ENCODE measurements at places on chromosomes 16 and 17.

DNA sequence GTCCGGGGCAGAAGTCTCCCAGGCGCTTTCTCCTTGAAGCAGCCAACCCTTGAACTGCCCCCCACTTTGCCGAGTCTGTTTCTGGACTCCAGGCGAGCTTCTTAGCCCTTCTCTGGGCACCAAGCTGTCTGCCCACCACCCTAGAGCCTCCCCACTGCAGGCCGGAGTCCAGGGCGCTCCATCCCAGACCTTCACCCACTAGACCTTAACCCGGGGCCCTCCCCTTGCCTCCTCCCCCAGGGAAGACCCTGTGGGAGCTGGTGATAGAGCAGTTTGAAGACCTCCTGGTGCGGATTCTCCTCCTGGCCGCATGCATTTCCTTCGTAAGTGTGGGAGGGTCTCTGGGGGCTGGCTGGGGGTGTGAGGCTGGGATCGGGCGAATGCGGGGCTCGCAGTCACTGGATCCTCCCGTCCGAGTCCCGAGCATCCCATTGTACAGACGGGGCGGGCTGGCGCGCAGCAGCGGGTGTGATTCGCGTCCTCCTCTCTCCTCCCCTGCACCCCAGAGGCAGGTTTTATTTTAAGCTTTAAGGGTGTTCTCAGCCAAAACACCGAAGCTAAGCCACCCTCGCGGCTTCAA lies 1.1 kb downstream of the ATP2A1 start:
- H3K36me3 ChIP-seq = peaks cover 22% of the 10 kb centered on the region
- no peak for DNase-seq
- H3K27me3 ChIP-seq = peaks cover 10% of the 10 kb centered on the region
- H3K4me1 ChIP-seq = peaks cover 73% of the 10 kb centered on the region
- peak overlapping the region; percentile 72 for H3K4me3 ChIP-seq

GRCh38 chr16:87411375-87412271 lies 19.5 kb downstream of the MAP1LC3B start:
- no peaks in the 10 kb centered on the region for H3K27me3 ChIP-seq
- H3K27ac ChIP-seq = no peak overlapping the region
- no peak for DNase-seq
- peaks cover 71% of the 10 kb centered on the region for H3K36me3 ChIP-seq
- no peak overlapping the region for H3K4me3 ChIP-seq

- no peak for DNase-seq
- peaks cover 16% of the 10 kb centered on the region for H3K4me1 ChIP-seq
- H3K27ac ChIP-seq = peak overlapping the region; percentile 60
- no peaks in the 10 kb centered on the region for H3K27me3 ChIP-seq
- no peak overlapping the region for H3K4me3 ChIP-seq
Observed at GRCh38 chr17:78759969-78760352, 22.1 kb downstream of the CYTH1 start.

GRCh38 chr16:54076006-54076504 lies 210.5 kb downstream of the IRX3 start:
- H3K4me1 ChIP-seq = peaks cover 5% of the 10 kb centered on the region
- no peak overlapping the region for H3K27ac ChIP-seq
- H3K36me3 ChIP-seq = no peaks in the 10 kb centered on the region
- no peaks in the 10 kb centered on the region for H3K27me3 ChIP-seq
- no peak overlapping the region for H3K4me3 ChIP-seq
- DNase-seq = no peak

DNA sequence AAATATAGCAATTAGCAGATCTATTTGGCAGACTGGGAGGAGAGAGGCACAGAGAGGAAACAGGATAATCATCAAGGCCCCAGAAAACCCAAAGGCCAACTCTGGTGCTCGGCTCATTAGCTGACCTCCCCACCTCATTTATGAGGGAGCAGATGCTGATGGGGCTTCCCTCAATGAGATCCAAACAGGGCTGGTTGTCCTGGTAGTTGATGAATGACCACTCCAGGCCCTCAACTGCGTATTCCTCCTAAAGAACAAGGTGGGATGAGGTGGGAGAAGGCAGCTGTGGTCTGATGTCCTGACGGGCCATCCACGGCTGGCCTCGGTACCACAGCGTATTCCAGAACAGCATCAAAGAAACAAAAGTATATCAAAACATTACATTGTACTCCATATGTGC lies 20.8 kb downstream of the ZNHIT3 start:
- no peaks in the 10 kb centered on the region for H3K4me1 ChIP-seq
- no peak overlapping the region for H3K27ac ChIP-seq
- no peak for DNase-seq

GRCh38 chr16:13005721-13006247 lies 104.4 kb downstream of the SHISA9 start:
- no peaks in the 10 kb centered on the region for H3K27me3 ChIP-seq
- no peaks in the 10 kb centered on the region for H3K36me3 ChIP-seq
- no peak overlapping the region for H3K4me3 ChIP-seq

DNA sequence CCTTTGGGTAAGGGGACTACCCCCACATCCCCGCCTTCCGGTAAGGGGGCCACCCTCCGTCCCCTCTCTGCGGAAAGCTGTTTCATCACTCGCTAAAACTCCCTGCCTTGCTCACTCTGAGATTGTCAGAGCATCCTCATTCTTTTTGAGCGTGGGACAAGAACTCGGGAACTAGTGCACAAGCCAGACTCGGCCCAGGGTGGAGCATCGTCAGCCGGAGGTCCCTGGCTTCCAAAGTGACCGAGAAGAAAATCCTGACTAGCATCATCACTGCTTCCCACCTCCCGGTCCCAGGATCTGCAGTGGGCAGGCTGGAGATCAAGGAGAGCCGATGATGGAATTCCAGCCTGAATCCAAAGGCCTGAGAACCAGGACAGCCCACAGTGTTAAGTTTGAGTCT lies 380.3 kb downstream of the SEC14L1 start:
- no peak for DNase-seq
- H3K4me1 ChIP-seq = no peaks in the 10 kb centered on the region

DNA sequence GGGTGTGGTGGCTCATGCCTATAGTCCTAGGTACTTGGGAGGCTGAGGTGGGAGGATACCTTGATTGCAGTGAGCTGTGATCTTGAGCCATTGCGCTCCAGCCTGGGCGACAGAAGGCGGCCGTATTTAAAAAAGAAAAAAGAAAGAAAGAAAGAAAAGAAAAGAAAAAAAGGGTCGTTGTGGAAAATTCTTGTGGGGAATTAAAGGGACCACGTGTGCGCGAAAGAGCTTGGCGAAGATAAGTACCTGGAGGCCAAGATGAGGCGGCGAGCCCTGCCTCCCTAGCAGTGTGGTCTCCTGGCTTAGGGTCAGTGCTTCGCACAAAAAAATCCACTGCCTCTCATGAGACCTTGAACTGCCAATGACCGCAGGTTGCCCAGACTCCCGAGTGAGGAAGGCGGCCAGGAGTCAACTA lies 728 bp upstream of the NMT1 start:
- no peak for DNase-seq
- peaks cover 15% of the 10 kb centered on the region for H3K4me1 ChIP-seq
- H3K27ac ChIP-seq = peak overlapping the region; percentile 92
- no peaks in the 10 kb centered on the region for H3K27me3 ChIP-seq
- H3K36me3 ChIP-seq = peaks cover 4% of the 10 kb centered on the region

GRCh38 chr17:8692916-8693315 lies 51.7 kb downstream of the CCDC42 start:
- H3K4me3 ChIP-seq = no peak overlapping the region
- H3K4me1 ChIP-seq = peaks cover 17% of the 10 kb centered on the region
- H3K27ac ChIP-seq = no peak overlapping the region
- no peaks in the 10 kb centered on the region for H3K27me3 ChIP-seq
- H3K36me3 ChIP-seq = no peaks in the 10 kb centered on the region

- peaks cover 5% of the 10 kb centered on the region for H3K36me3 ChIP-seq
- H3K27me3 ChIP-seq = no peaks in the 10 kb centered on the region
- peak; percentile 43 for DNase-seq
- peaks cover 33% of the 10 kb centered on the region for H3K4me1 ChIP-seq
Observed at GRCh38 chr17:607361-608147, 107.1 kb downstream of the VPS53 start.

DNA sequence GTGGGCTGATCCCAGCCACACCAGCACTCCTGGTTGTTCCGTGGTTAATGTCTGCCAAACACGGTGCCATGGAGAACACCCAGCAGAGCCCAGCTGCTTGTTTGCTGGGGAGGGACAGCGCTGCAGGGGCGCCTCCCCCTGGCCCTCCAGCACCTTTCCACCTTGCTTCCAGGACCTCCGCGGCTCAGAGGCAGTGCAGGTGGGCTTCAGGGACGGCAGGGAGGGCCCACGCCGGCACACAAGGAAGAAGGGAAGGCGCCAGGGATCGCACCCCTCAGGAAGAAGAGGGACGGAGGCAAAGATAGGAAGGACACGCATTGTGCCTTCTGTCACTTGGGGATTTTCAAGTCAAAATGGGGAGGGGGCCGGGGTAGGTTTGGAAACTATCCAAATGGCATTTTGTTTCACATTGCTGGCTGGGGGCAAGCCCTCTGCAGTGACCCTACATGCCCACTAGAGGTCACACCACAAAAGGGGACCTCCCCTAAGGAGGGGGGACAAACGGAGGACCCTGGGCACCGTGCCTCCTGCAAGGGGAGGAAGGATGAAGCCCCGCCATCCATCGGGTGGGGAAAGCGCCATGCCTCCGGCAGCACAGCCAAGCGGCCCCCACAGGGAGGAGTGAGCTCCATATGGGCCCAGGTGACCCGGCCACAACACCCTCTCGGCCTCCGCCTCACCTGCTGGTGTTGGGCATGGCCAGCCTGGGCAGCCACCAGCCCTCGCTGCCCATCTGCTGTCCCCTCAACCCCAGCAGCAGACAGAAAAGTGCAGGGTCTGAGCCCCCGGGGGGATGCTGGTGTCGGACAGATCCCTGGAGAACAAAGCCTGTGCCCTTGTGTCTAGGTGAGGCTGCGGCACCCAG lies 7.5 kb upstream of the C16orf95 start:
- H3K4me3 ChIP-seq = no peak overlapping the region
- no peaks in the 10 kb centered on the region for H3K27me3 ChIP-seq
- H3K4me1 ChIP-seq = peaks cover 7% of the 10 kb centered on the region
- H3K27ac ChIP-seq = no peak overlapping the region
- peaks cover 15% of the 10 kb centered on the region for H3K36me3 ChIP-seq

GRCh38 chr17:78114831-78115723 lies 13.5 kb downstream of the TMC6 start:
- H3K27me3 ChIP-seq = no peaks in the 10 kb centered on the region
- H3K27ac ChIP-seq = no peak overlapping the region
- peaks cover 34% of the 10 kb centered on the region for H3K36me3 ChIP-seq
- no peak overlapping the region for H3K4me3 ChIP-seq
- peaks cover 9% of the 10 kb centered on the region for H3K4me1 ChIP-seq

GRCh38 chr17:30378241-30378824 lies 394 bp upstream of the CPD start:
- H3K4me3 ChIP-seq = peak overlapping the region; percentile 59
- H3K4me1 ChIP-seq = peaks cover 27% of the 10 kb centered on the region

DNA sequence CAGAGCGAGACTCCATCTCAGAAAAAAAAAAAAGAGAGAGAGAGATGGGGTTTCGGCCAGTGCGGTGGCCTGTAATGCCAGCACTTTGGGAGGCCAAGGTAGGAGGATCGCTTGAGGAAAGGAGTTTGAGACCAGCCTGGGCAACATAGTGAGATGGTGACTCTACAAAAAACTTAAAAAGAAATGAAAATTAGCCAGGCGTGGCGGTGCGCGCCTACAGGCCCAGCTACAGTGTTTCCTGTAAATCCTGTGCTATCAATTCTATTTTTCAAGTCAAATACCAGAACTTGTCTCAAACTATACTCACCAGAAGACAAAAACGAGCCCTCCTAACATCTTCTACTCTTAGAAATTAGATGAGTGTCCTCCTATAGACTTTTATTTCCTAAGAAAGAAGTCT lies 19.3 kb downstream of the UBE2O start:
- no peak for DNase-seq
- H3K27me3 ChIP-seq = no peaks in the 10 kb centered on the region
- H3K4me1 ChIP-seq = no peaks in the 10 kb centered on the region

GRCh38 chr16:68319185-68319908 lies 8.5 kb downstream of the PRMT7 start:
- no peak overlapping the region for H3K4me3 ChIP-seq
- H3K4me1 ChIP-seq = no peaks in the 10 kb centered on the region
- DNase-seq = no peak
- H3K36me3 ChIP-seq = peaks cover 48% of the 10 kb centered on the region
- no peak overlapping the region for H3K27ac ChIP-seq

GRCh38 chr17:59432657-59433056 lies 101.2 kb downstream of the YPEL2 start:
- DNase-seq = no peak
- no peak overlapping the region for H3K27ac ChIP-seq
- no peak overlapping the region for H3K4me3 ChIP-seq
- H3K4me1 ChIP-seq = peaks cover 23% of the 10 kb centered on the region

GRCh38 chr16:52545898-52546266 lies 1.1 kb downstream of the TOX3 start:
- H3K27me3 ChIP-seq = peaks cover 39% of the 10 kb centered on the region
- no peak overlapping the region for H3K27ac ChIP-seq
- no peak for DNase-seq
- H3K4me1 ChIP-seq = peaks cover 15% of the 10 kb centered on the region

DNA sequence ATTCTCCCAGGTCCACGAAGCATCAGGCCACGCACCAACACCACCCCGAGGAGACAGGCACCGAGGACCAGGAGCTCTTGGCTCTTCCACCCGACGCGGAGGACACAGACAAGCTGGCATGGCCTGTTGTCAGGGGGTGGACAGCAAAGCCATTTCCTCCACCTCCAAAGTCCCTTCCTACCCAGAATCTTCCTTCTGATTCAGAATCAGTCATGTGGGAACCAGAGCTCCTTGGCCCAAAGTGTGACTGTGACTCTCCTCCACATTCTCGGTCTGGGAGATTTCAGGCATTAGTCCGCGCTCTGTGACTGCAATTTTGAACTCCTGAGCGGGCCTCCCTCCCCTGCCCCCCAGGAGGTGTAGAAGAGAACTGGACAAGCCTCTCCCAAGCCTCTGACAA lies 9.2 kb downstream of the DNAH17 start:
- no peak overlapping the region for H3K27ac ChIP-seq
- peaks cover 3% of the 10 kb centered on the region for H3K27me3 ChIP-seq
- no peaks in the 10 kb centered on the region for H3K36me3 ChIP-seq

DNA sequence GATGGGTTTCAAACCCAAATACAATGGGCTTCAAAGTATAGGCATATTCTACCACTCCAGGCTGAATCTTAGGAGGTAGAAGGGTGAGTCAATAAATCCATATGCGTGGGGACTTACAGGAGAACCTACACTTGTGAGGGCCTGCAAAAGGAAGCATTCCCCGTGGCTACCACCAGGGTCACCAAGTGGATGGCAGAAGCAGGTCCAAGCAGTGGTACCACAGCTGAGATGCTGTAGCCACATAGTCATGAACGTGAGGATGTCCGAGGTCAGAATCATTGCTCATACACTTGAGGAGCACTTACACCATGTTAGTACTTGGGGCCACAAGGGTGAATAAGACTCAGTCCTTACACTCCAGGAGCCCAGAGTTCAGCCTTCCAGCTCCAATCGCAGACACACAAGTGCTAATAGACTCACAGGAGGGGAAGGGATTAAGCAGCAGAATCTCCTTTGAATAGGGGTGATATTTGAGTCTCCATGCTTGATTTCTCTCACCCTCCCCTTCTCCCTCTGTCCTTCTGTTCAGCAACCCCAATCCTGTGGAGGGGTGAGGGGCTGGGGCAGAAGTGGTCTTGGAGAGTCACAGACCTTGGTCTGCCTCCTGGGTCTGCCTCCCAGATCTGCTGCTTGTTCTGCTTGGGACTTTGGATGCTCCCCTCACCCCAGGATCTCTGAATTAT lies 42.5 kb upstream of the ASIC2 start:
- DNase-seq = no peak
- no peaks in the 10 kb centered on the region for H3K4me1 ChIP-seq
- H3K4me3 ChIP-seq = no peak overlapping the region
- H3K36me3 ChIP-seq = no peaks in the 10 kb centered on the region

GRCh38 chr17:8934346-8934745 lies 31.2 kb downstream of the PIK3R5 start:
- no peaks in the 10 kb centered on the region for H3K27me3 ChIP-seq
- H3K4me3 ChIP-seq = no peak overlapping the region
- no peaks in the 10 kb centered on the region for H3K4me1 ChIP-seq
- no peak overlapping the region for H3K27ac ChIP-seq

- no peak overlapping the region for H3K4me3 ChIP-seq
- H3K36me3 ChIP-seq = no peaks in the 10 kb centered on the region
- H3K4me1 ChIP-seq = peaks cover 49% of the 10 kb centered on the region
- DNase-seq = no peak
Observed at GRCh38 chr16:89919535-89920406, 1.1 kb downstream of the MC1R start.
